EH (cell line): ENCODE measurements at places on chromosomes 3 and 15.

GRCh38 chr3:117814975-117815374, 1105.4 kb downstream of the TUSC7 start:
- no peak for DNase-seq

- DNase-seq = no peak
Observed at GRCh38 chr3:17411157-17411877, 331.1 kb downstream of the TBC1D5 start.

GRCh38 chr3:179063945-179064560, 7.6 kb downstream of the ZMAT3 start:
- peak; percentile 88 for DNase-seq

- no peak for DNase-seq
Observed at GRCh38 chr3:182233405-182233804, 521.7 kb downstream of the SOX2 start.

DNA sequence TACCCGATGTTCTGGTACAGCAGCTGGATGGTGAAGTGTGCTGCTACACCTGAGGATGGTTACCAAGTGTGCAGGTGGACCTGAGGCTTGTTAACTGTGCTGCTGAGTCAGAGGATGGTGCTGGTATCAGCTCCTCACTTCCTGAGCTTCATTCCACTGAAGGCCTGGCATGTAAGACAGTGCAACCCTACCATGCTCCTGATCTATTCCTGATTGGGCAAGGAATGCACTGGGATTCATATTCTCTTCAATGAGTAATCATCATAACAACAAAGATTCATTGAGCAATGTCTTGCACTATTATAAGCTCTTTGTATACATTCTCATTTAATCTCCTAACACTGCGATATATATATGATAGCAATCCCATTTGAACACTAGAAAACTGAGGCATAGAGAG, 62.9 kb upstream of the THSD4 start:
- peak; percentile 88 for DNase-seq

- DNase-seq = no peak
Observed at GRCh38 chr3:72636969-72637597, 211.2 kb downstream of the SHQ1 start.

- peak; percentile 33 for DNase-seq
Observed at GRCh38 chr3:179446501-179446900, 4.8 kb downstream of the GNB4 start.

DNA sequence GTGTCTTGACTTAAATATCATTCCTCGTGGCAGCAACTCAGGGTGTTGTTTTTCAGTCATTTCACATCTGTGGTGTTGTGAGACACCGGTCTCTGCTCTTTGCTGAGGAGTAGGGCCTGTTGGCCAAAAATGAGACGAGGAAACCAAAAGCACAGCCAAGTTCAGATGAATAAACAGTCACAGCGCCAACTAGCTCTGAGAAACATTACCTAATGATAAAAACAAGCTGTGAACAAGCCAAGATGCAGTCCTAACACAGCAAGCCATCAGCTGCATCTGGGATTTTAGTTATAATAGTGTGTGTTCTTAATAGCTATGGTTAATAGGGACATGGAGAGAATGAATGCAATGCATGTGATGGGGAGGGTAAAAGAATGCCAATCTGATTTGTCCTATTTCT, 843.4 kb upstream of the DPPA4 start:
- peak; percentile 40 for DNase-seq

DNA sequence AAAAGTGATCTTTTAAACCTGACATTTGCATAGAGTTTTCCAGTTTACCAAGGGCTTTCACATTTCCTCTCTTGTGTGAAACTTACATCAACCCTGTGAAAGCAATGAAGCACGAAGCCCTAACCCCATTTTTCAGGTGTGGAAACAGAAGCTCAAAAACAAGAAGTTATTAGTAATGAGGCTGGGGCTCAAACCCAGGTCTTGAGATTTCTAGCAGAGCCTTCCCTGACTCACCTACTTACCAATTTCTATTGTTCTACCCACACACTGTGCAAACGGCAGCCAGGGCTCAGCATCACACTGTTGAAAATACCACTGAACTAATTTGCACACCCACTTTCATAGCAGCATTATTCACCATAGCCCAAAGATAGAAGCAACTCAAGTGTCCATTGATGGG, 117.8 kb upstream of the IGF1R start:
- DNase-seq = no peak

DNA sequence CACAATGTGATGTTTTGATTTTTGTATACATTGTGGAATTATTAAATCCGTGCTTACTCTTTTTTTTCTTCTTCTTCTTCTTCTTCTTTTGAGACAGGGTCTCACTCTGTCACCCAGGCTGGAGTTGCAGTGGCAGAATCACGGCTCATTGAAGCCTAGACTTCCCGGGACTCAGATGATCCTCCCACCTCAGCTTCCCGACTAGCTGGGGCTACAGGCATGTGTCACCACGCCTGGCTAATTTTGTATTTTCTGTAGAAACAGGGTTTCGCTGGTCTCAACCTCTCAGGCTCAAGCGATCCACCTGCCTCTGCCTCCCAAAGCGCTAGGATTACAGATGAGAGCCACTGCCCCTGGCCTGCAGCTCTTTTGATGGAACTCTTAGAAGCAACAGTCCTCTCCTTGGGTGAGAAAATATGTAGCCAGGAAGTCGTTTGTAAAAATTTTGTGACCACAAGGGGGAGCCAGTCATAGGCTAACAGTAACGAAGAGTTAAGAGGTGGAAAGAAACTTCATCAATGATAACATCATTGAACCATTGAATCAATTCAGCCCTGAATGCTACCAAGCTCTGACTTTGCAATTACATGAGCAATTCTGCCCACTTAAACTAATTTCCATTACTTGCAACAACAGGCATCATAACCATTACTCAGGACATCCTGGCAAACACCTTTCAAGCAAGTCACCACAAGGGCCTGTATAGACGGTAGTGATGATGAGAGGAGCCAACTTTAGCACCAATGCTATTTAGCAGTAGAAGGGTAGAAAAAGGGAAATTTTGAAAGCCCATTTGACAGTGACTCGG, 16.7 kb upstream of the CMTM7 start:
- peak; percentile 75 for DNase-seq

DNA sequence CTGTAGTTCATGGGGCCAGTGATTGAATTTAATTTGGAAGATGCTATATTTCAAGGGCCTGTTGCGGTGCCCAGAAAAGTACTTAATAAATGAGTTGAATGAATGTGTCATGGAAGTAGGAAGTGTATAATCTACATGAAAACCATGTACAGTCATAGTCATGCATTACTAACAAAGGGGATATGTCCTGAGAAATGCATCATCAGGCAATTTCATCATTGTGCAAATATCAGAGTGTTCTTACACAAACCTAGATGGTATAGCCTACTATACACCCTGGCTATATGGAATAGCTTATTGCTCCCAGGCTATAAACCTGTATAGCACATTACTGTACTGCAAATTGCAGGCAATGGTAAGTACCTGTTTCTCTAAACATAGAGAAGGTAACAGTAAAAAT, 10.7 kb upstream of the MYO5C start:
- peak; percentile 33 for DNase-seq

DNA sequence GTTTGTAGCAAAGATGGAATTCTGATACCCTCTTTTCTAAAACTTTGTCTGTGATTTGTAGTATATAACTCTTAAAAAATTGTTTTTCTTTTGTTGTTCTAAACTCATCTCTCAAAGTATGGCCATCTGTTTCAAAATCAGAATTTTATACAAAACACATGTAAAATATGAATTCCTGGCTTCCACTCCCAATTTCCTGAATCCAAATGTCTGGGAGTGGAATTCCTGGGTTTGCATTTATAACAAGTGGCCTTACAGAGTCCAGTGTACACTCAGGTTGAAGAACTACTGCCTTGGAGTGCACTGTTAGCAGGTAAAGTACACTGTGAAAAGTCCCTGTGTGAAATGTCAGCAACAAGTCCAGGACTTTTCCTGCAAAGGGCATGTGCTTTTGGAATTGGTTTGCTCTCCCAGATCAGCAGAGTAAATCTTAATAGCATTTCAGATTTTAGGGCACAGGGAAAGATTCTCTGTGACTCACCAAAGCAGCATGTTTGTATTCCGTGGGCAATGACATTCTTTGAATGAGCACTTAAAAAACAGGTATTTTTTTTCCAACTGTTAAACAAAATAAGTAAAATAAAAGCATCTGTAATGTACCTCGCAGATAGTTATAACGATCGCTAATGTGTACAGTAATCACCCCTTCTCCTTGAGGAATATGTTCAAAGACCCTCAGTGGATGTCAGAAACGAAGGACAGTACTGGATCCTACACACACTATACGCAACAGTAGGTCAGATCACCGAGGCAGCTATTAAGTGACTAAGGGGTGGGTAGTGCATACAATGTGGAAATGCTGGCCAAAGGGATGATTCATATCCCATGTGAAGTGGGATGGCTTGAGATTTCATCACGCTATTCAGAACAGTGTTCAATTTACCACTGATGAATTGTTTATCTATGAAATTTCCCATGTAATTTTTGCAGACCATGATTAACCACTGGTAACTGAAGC, 2.0 kb upstream of the CLDN16 start:
- DNase-seq = peak; percentile 97

DNA sequence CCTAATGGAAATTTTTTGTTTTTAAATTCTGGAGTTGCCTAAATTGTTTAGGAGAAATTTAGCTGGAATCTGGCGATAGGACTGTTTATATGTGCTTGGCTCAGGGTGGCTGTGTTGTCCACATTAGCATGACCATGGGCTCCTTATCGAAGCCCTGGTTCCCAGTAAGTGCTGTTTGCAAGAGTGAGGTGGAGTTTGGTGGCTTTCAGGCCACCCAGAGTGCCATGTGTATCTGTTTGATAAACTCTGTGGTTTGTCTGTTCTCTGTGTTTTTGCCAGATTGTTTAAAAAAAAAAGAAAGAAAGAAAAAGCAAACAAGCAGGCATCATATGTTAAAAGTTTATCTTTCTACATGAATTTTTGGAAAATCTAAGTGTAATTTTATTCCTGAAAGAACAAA, 51.5 kb downstream of the PLCL2 start:
- DNase-seq = no peak

GRCh38 chr15:88661761-88662556, 23.1 kb downstream of the ISG20 start:
- DNase-seq = peak; percentile 71

GRCh38 chr3:4963669-4964570, 15.3 kb upstream of the BHLHE40 start:
- peak; percentile 51 for DNase-seq

DNA sequence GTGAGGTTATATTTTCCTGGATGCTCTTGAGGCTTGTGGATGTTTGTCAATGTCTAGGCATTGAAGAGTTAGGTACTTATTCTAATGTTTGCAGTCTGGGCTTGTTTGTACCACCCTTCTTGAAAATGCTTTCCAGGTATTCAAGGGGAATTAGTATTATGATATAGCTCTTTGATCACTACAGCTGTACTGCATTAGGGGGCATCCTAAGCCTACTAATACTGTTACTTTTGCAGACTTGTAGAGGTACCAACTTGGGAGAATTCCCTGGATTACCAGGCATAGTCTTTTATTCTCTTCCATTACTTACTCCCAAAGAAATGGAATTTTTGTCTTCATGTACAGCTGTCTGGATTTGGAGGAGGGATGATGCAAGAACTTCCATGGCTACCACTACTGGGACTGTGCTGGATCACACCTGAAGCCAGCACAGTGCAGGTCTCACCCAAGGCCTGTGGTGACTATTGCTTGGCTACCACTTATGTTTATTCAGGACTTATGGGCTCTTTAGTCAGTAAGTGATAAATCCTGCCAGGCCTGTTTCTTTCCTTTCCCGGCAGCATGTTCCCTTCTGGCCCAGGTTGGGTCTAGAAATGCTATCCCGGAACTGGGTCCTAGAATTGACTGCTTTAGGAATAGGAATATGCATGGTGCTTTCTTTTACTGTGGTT, 402.9 kb downstream of the IL20RB start:
- DNase-seq = no peak

- peak; percentile 89 for DNase-seq
Observed at GRCh38 chr3:27681249-27681748, 40.8 kb downstream of the EOMES start.

DNA sequence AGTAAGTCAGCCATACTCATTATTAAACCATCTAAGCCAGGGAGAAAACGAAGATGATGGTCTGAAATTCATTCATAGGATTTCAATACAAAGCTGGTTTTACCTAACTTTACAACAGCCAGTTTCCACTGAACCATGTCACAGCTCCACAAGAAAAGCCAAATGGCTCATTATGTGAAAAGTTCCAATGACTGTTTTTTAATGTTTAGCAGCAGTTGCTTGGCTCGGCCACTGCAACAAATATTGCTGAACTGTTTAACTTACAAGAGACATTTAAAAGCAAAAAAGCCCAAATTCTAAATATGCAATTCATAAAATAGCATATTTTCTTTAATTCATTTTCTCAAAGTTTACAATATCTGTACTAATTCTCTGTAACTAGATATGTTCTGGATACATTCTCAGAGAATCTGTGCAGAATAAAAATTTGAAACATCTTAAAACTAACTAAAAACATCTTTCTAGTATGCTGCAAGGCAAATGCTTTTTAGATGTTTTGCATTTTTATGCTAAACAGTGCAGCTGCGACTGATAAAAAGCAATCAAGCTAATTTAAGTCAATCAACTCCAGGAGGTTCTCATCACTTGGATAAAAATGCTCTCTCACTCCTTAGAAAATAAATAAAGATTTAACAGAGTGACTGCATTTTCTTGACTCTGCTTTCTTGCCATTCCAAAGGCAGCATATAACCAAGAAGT, 356.5 kb downstream of the ERC2 start:
- DNase-seq = peak; percentile 36

DNA sequence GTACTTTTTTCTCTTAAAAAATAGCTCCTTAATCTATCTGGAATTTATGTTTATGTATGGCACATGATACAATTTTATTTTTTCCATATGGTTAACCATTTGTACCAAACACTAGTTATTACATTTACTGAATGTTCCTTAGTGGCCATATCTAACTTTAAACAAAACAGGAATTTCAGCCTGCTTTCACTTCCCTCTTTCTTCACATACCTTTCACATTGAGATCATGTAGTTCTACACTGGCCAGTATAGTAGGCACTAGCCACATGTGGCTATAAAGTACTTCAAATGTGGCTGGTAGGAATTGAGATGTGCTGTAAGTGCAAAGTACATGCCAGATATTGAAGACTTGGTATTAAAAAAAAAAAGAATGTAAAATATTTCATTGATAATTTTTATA, 4.7 kb upstream of the RYK start:
- DNase-seq = no peak

GRCh38 chr15:76996076-76996525, 1.2 kb downstream of the PSTPIP1 start:
- DNase-seq = no peak

GRCh38 chr3:127888564-127889107, 26.4 kb upstream of the KBTBD12 start:
- DNase-seq = no peak

GRCh38 chr3:52775877-52776276, 1.5 kb upstream of the ITIH1 start:
- DNase-seq = no peak

DNA sequence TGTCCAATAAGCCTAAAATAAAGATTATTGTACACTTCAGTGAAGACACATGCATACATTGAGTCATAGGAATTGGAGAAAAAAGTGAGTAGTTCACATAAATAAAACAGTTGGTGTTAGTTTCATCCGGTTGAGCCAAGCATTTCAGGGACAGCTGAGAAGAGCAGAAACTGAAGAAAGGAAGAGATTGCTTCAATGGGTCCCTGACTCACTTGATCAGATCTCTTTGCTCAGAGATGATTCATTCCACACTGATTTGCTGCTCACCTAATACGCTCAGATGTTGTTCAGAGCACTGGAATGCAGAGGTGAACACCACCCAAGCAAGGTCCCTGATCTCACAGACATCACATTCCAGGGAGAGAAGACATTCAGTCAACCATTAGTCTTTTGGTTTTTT, 93.7 kb downstream of the RAD18 start:
- peak; percentile 98 for DNase-seq

GRCh38 chr3:58697561-58697960, 31.0 kb upstream of the FAM3D start:
- no peak for DNase-seq
